ENCODE measurements at places on chromosomes 4 and X. TPM values are rescaled to one million over a fixed set of nuclear protein-coding genes. Genes with fewer than 3 reads are reported as not detected.

GRCh38 chr4:26609391-26609790 lies 25.5 kb downstream of the TBC1D19 start:
- DNase-seq, result no peak

DNA sequence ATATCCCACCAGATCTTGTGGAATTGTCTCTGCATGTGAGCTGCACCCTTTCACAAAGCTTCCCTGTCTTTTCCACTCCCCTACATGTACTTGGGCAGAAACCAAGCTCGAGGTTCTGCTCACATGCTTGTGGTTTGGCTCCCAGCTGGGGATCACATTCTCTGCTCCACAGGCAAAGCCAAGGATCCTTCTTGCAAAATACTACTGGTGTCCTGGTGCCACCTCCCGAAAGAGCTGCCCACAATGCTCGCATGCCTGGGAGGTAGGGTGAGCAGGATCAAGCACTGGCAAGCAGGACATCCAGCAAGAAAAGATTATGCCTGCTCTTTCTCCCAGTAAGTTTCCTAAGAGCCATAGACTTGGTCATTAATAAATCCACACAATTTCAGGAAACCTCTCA lies 45.1 kb upstream of the PPARGC1A start:
- DNase-seq, result peak; percentile 45

DNA sequence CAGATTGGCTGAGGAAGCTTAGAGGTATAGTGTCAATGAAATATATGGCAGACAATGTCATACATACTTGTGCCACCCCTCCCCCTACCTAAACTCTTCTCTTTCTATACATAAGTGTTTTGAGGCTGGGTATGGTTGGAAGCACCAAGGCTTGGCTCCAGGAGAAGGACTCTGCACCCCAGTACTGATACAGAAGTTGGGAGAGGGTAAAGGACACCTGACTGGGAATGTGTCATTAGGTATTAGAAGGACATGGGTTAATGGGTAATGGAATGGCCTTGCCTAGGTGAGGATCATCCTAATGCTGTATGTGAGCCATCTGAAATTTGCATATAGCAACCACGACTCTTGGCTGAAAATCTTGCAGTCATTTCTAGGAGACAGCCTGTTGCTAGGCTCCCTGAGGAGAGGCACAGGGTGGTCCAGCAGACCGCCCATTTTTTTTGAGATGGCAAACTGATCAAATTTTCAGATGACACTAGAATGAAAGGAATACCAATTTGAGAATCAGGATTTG lies 26.8 kb upstream of the AP1S2 start:
- no peak for DNase-seq

Gene NOX1
- total RNA-seq, result not detected

Gene ANKRD50
- 15.3 TPM for total RNA-seq

- no peak for DNase-seq
Measured at GRCh38 chrX:132791714-132792113, 166.7 kb downstream of the HS6ST2 start.

DNA sequence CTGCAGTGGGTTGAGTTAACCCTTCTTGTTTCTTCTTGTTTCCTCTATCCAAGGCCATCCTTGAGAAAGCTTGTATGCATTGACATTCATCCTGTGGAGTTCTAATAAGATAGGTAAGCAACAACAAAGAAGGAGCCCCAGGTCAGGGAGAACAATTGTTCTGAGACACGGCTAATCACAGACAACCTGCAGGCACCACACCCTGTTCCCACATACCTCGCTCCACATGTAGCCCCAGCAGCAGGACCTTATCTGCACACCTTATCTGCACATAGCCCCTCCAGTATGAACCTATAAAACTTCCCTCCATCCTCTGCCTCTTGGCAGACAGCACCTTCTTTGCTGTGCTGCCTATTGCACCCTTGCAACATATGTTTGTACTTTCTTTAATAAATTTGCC lies 129.1 kb downstream of the MSL3 start:
- DNase-seq, result no peak

DNA sequence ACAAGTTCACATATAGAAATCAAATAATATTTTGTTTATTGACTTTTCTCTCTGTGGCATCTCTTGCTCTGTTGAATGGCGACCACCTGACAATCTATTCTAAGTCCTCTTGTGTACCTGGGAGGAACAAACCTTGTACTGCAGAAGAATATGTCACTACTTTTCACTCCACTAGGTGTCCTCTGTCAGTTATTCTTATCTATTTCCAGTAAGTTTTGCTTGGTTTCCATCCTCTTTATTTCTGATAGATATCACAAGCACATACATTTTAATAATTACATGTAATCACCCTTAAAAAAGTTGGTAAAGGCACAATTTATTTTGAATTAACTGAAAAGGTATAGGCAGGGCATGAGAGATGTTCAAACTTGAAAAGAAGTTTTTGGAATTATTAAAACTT lies 238.4 kb downstream of the SNCA start:
- DNase-seq, result no peak

DNA sequence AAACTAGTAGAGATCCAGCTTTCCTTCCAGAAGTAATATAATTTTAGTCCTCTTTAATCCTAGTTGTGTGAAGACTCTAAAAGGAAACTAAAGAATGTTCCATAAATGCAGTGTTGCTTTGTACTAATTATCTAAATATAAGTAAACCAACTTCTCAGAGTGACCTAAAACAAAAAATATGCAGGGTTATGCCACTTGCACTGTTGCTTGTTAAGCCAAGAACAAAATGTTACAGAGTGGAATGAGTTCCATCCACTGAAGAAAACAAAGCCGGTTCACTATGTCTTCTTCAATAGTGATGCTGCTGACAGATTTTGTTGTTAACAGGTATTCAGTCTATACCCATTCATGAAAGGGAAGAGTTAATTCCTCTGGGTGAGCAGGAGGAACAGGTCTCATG lies 252.0 kb upstream of the DIAPH2 start:
- DNase-seq, result no peak

DNA sequence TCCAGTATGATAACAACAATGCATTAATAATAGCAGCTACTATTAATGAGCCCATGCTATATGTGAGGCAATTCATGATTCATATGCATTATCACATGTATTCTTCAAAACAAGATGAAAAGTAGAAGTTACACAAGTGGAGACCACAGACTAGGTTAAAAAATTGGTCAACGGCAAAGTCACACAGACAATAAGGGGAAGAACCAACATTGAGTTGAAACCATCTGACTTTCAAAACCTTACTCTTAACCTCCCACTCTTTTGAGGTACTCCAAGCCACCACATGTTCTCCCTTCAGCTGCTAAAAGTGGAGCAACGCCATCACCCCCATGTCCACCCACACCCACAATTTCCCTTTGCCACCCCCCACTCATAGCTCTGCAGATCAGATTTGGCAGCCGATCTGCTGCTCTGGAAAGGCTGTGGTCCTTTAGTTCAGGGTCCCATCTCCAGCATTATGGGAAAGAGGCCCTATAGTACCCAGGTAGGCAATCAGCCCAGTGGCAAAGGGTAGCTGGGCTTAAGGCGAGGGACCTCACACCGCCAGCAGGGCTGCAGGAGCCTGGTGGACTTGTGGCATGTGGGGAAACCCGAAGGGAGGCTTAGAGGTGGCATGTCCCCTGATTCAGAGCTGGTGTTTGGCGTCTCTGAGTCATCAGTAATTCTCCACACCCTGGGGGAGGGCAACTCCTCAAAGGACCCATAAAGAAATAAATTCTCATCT lies 33.5 kb upstream of the CYBB start:
- DNase-seq, result no peak

DNA sequence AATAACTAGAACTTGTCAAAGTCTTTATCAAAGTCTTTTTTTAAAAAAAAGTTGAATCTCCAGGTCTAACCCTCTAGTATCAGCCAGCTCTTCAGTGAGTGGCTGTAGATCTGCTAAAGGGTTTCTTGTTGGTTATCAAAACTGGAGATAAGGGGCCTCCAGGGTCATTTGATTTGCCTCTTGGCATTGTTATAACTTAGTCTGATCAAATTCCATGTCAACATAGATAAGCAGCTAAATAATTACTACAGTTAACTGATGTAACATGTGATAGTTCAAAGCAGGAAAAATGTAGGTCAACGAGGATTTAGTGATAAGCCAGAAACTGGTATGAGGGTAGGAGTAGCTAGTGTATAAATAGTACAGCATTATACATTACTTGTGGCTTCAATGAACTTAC lies 465.1 kb downstream of the PDHA2 start:
- DNase-seq, result no peak

Gene MAOB
- total RNA-seq, result 192 TPM
